ENCODE measurements at places on chromosomes 4 and X.
A peak's percentile ranks its signal among the peaks of the same experiment; 100 is the strongest.

GRCh38 chrX:134807039-134807729, 148.9 kb upstream of the PLAC1 start:
- DNase-seq: peak; percentile 92

DNA sequence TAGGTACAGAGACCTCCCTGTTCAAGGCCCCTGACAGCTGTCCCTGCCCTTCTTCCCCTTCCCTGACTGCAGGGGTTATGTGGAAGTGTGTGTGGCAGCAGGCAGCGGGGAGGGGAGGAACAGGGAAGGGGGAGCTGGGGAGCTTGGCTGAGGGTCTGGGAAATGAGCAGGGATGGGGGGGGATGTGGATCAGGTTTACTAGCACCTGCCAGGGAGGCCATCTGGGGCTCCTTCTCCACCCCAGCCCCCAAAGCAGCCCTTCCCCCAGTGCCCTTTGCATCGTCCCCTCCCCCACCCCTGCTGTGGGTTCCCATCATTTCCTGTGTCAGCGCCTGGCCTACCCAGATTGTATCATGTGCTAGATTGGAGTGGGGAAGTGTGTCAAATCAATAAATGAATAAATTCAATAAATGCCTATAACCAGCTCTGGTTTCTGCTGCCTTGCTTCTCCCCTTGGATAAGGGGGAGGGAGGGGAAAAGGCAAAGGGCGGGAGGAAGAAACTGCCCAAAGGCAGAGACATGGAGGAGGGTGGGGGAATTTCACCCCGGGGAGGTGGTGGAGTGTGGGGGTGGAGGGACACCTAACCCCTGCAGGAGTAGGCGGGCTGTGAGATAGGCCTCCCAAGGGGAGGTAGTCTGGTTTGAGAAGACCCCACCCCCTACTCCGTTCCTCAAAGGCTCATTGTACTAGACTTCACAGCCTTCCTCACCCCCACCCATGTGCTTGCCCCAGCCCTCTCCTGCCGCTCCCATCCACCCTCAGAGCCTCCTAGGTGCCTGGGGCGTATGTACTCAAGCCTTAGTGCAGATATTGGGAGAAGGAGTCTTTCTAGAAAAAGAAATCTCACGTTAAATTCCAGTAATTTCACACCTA, 3.2 kb downstream of the CXorf65 start:
- DNase-seq: no peak

- DNase-seq: peak; percentile 50
Measured at GRCh38 chr4:138835832-138836533, 179.6 kb upstream of the NOCT start.

- peak; percentile 52 for DNase-seq
Measured at GRCh38 chrX:11756354-11757318, 1.4 kb upstream of the MSL3 start.

- peak; percentile 91 for DNase-seq
Measured at GRCh38 chrX:22534643-22535042, 261.9 kb downstream of the CBLL2 start.

- DNase-seq: peak; percentile 35
Measured at GRCh38 chr4:150234246-150234645, 156.0 kb downstream of the DCLK2 start.

DNA sequence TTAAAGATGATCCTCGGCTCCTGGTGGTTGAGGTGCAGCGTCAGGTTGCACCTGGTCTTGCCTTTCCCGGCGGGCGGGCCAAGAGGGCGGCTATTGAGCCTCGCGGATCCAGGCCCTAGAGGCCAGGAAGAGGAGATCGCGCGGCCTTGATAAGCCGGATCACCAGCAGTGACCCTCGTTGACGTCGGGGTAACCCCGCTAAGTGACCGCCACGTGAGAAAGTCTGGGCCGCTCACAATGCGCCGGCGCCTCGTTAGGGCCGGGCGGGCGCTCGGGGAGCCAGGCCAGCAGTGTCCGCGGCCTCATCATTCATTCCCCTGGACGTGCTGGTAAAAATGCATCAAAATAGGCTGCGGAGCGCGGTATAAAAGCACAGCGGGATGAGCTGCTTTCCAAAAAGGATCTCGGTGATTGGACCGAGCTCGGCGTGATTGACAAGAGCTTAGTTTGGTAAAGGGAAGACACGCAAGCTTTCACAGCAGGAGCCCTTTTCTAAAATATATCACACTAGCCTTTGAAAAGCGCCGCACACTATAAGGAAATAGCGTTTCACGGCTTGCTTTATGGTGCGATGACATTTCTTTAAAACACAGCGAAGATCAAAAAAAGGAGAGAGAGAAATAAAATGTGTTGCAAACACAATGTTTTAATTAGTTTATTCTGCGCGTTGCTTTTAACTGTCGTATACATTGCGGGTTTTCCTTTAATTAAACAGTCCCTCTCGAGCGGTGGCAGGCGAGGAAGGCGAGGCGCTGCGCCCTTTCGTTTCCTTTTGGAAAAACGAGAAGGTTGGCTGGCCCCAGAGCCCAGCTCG, 15.9 kb upstream of the ZIC3 start:
- DNase-seq: no peak

DNA sequence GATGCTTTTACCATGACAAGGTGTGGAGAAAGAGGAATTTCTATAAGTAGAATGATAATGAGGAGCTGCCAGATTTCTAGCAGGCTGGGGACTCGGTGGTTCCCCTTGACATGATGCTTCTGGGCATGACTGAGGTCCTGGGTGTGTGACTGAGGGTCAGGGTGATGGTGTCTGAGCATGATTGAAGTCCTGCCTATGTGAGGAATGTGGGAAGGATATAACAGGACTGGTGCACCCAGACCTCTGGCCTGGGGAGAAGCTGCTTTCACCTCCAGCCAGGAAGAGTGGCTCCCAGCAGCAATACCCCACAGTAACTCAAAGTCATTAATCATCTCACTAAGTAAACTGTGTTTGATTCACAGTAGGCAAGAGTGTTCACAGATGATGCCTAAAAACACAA, 17.4 kb downstream of the SORBS2 start:
- no peak for DNase-seq

GRCh38 chr4:184310881-184311709, 93.4 kb upstream of the ENPP6 start:
- no peak for DNase-seq

DNA sequence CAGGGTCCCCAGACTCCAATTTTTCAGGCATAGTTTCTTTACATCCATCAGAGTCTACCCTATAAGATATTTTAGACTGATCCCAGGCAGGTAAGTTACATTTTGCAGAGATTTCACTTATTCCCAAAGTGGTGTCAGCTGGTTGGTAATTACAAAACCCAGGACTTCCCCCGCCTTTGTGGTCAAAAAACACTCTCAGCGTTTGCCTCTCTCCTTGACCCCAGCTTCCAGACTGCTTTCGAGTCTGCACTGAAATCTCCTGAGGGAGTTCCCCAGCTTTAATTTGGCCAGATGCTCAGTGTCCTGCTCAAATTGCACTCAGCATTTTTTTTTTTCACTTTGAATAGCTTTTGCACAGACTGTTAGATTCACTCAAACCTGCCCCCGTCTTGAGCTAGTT, 11.2 kb upstream of the AMOT start:
- peak; percentile 58 for DNase-seq

DNA sequence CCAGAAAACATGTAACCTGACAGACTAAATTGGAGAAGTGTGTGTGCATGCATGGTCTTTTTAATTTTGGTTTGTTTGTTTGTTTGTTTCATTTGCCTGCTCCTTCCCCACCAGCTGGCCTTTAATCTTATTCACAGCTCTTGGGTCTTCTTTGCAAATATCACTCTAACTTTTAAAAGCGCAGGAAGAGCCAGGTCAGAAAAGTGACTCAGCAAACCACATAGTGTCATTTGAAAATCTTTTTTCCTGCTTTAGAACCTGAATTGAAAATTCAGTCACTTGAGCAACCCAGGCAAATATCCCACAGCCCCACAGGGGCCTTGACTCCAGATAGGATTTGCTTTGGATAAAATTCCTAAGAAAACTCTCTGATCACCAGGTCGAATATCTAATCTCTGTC, 4.6 kb downstream of the TMEM255A start:
- DNase-seq: no peak

DNA sequence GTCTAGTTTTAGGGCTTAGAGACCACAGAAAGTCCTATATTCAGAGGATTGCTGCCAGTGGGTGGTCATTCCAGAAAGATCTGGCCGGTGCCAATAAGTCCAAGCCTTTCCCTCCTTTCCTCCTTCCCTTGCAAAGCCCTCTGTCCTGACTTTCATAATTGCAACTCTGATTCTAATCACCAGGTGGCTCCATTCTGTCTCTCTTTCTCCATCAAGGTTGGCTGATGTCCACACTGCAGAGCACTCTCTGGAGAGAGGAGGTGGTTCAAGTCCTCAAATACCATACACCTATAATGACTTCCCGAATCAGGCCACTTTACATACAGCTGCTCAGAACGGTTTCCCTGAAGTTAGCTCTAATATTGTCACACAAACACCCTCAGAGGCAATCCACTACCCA, 22.4 kb upstream of the ARMCX4 start:
- peak; percentile 39 for DNase-seq

GRCh38 chrX:150438165-150438564, 75.0 kb downstream of the MAMLD1 start:
- peak; percentile 12 for DNase-seq

DNA sequence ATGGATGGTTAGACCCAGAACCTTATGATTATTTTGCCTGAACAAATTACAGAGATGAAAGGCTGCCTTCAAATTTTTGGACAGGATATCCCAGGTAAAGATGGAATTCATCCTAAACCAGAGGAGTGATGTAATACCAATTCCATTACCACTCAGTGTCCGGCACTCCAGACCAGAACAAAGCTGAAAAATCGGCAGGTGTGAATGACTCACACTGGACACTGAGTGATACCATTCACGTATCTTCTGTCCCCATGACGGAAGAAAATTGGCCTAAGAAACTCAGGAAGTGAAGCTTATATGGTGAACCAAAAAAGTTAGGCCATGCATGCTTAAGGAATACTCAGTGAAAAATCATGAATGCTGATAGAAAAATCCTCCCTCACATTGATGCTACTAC, 34.5 kb downstream of the PALLD start:
- peak; percentile 10 for DNase-seq

- DNase-seq: peak; percentile 3
Measured at GRCh38 chrX:85994228-85994627, 53.1 kb downstream of the CHM start.

- DNase-seq: no peak
Measured at GRCh38 chr4:53764761-53765490, 173.6 kb upstream of the LNX1 start.

GRCh38 chr4:143558286-143558685, 44.8 kb downstream of the SMARCA5 start:
- DNase-seq: no peak

GRCh38 chr4:81891005-81891996, 419.6 kb upstream of the RASGEF1B start:
- no peak for DNase-seq

GRCh38 chrX:314781-315595, 3.6 kb downstream of the GTPBP6 start:
- DNase-seq: no peak

- DNase-seq: peak; percentile 49
Measured at GRCh38 chr4:57136281-57136680, 26.1 kb upstream of the IGFBP7 start.

DNA sequence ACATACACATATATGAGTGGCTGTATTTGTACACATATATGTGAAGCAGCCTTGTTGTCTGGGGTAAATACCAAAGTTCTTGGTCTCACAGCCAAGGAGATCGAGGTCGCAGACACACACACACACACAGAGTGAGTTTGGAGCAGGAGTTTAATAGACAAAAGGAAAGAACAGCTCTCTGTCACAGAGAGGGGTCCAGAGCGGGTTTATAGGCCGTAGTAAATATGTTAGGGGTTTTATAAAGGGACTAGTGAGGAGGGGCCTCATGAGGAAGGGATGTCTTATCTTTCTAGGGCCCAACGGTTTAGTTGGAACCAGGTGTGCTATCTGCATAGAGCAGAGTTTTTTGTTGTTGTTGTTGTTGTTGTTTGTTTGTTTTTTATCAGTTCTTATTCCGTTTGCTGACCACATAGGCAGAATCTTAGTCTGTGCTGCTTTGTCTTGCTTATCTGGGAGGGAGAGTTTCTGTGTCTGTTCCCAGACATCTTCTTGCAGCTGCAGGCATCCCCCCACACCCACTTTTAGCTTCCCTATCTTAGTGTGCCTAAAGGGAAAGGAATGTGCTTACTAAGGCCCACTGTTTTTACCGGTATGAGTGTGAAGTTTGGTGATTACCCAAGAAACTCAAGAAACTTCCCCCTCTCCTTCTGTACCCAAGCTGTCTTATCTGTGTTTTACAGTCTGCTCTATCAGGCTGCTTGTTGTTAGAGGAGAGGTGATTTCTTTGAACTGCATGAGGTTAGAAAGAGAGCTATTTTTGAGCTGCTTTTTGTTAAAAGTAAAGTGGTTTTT, 91.9 kb downstream of the TENT5D start:
- DNase-seq: no peak
